Neural crest cell (in vitro differentiated cells): ENCODE measurements at places on chromosomes 3 and 15. TPM values are rescaled to one million over a fixed set of nuclear protein-coding genes. Genes with fewer than 3 reads are reported as not detected.

DNA sequence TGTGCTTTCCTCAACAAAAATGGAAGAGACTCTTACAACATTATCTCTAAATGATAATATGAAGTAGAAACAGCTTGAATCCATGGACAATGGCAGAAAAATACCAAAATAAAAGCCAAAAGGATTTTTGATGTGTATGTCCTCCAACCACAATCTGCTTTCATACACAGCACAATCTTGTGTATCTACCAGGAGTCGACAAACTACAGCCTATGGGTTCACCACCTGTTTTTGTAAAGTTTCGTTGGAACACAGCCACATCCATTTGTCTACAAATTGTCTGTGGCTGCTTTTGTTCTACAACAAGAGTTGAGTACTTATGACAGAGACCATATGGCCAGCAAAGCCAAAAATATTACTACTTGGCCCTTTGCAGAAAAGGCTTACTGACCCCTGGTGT is 88.7 kb upstream of the UBE2E2 start:
- no peaks in the 10 kb centered on the region for H3K36me3 ChIP-seq
- no peak for DNase-seq
- H3K4me1 ChIP-seq, result no peaks in the 10 kb centered on the region
- H3K27ac ChIP-seq, result no peak overlapping the region
- H3K27me3 ChIP-seq, result peaks cover 6% of the 10 kb centered on the region

DNA sequence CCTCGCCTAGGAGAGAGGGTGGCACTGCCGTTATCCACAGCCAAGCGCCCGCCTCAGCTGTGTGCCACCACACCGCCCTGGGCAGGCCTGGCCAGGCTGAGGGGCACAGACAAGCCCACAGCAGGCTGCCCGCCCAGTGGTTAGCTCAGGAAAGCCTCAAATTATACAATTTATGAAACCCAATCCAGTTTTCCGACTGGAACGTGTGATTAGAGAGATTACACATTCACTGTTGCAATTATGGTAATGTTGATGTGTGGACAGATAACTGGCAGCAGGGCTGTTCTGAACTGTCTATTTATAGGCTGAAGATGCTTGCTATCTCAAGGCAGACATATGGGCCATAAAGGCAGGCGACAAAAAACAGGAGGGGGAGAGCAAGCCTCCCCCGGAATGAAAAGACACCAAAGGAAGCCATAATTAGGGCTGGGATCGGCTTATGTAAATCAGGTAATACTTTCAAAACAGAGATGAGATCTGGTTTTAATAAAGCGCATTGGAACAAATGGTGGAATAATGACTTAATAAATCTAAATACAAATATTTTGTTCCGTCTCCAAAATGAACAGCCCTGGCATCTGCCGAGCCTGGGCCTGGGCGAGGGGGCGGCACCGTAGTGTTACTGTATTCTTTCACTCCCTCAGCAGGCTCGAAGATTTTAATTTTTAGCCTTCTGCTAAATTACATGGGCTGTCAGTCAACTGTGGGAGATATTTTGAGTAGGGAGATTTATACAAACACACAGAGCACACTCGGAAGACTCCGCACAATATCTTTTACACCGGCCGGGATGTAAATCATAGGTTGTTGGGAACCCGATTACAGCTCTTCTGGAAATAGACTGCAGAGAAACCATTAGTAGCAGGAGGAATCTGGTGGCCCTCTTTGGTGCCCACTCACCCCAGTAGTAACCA is 103.1 kb upstream of the TLE3 start:
- H3K4me3 ChIP-seq, result no peak overlapping the region
- DNase-seq, result no peak
- H3K27ac ChIP-seq, result no peak overlapping the region
- peaks cover 22% of the 10 kb centered on the region for H3K4me1 ChIP-seq

GRCh38 chr3:122793568-122794416 is at the start of gene HSPBAP1:
Gene HSPBAP1, minus strand, starts transcription at chr3:122793831. Its CDS starts 151 bp downstream, at chr3:122793680.
- no peak within 1 kb of the TSS for H3K4me3 ChIP-seq
- H3K4me1 ChIP-seq, result peaks cover 35% of the 10 kb centered on the region
- peak; percentile 86 for DNase-seq
- H3K27ac ChIP-seq, result peak within 1 kb of the TSS; percentile 98
- H3K27me3 ChIP-seq, result no peaks in the 10 kb centered on the region

DNA sequence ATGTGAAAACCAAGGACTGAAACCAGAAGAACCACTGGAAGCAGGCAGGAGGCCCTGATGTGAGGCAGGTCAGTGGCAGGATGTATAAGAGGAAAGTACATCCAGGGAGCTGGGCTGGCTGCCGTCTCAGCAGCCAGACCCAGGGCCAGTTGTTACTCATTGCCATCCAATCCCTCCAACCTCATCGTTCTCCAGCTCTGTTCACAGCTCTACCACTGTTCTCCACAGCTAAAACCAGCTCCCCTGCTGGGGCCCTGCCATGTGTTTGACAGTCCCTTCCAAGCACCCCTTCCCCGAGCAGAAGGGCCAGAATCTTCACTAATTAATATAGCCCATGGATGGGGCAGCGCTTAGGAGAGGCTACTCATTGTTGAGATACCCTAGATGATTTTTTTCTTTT is 206.6 kb downstream of the MECOM start:
- no peak overlapping the region for H3K27ac ChIP-seq
- peaks cover 2% of the 10 kb centered on the region for H3K27me3 ChIP-seq
- H3K36me3 ChIP-seq, result no peaks in the 10 kb centered on the region
- H3K4me3 ChIP-seq, result no peak overlapping the region
- no peak for DNase-seq
- no peaks in the 10 kb centered on the region for H3K4me1 ChIP-seq

DNA sequence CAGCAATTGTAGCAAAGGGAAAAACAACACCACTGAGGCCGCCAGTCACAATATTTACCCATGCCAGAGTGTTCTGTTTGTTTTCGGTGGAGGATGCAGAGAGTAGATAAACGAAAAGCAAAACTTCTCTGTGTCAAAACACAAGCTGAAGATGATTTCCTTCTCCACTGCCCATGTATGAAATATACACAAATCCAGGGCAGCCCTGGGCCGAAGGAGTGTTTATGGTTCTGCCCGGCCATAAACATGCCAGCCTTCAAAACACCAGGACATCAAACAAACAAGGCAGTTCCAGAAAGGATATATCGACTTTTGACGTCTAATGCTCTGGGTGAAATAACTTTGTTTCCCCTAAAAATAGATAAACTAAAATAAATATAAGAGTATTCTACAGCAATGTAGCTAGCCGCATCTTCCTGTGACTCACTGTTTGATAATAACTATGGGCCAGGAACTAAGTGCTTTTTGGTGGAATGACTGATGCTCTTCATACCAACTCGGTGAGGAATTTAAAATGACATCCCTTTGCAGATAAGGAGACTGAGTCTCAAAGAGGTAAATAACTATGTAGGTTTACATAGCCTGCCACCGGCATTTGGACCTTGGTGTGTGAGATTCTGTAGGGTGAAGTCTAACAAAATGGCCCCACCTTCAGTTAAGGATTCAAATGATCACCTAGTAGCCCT is 82.8 kb downstream of the MAGI1 start:
- peaks cover 1% of the 10 kb centered on the region for H3K4me1 ChIP-seq
- no peaks in the 10 kb centered on the region for H3K36me3 ChIP-seq
- H3K27me3 ChIP-seq, result no peaks in the 10 kb centered on the region
- H3K27ac ChIP-seq, result no peak overlapping the region
- H3K4me3 ChIP-seq, result no peak overlapping the region
- no peak for DNase-seq

DNA sequence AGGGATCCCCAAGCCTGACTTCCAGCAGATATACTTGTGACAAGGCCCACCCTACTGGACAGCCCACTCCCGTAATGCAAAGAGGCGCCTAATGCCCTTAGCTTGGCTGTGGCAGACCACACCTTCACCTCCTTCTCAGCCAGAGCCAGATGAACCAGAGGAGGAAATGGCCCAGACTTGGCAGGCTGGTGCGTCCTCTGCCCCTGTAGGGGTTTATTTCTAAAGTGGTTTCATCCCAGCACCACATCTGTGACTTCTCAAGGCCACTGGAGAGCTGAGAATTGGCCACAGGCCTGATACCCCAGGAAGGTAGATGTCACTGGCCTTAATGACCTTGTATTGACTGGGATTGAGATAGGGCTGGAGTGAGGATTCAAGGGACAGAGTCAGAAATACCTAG is 29.5 kb downstream of the BOC start:
- peak overlapping the region; percentile 99 for H3K27ac ChIP-seq
- H3K36me3 ChIP-seq, result peaks cover 8% of the 10 kb centered on the region
- peak overlapping the region; percentile 89 for H3K4me3 ChIP-seq
- DNase-seq, result no peak

- H3K27me3 ChIP-seq, result no peaks in the 10 kb centered on the region
- DNase-seq, result no peak
- no peak overlapping the region for H3K27ac ChIP-seq
- no peaks in the 10 kb centered on the region for H3K4me1 ChIP-seq
- no peaks in the 10 kb centered on the region for H3K36me3 ChIP-seq
These were observed 60.5 kb upstream of the DPH6 start for GRCh38 chr15:35606450-35606779.

DNA sequence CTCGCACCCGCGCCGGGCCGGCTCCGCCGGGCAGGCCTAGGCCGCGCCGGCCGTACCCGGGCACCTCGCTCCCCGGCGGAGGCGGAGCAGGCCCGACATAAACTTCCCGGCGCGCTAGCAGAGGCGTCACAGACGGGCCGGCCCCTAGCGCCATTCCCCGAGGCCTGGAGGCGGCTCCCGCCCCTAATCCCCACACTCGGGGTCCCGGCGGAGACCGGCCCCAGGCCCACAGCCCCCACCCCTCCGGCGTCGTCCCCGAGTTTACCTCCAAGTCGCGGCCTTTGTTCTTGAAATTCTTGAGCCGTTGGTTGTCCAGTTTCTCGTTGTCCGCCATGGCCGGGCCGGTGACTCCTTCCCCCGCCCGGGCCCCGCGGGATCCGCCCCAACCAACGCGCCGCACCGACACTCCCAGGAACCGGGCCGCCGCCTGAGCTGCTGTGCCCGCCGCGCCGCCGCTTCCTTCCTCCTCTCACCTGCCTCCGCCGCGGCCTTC is 376 bp downstream of the KPNA4 start:
- H3K4me1 ChIP-seq, result peaks cover 59% of the 10 kb centered on the region
- H3K27ac ChIP-seq, result no peak overlapping the region
- peak overlapping the region; percentile 96 for H3K4me3 ChIP-seq
- no peak for DNase-seq
- H3K27me3 ChIP-seq, result peaks cover 2% of the 10 kb centered on the region
- peaks cover 23% of the 10 kb centered on the region for H3K36me3 ChIP-seq

The LMAN1L gene
- not detected in 2 replicates for total RNA-seq

The IL17RD gene
- 51.9 and 52.1 TPM in 2 replicates for total RNA-seq

The PLAAT1 gene
- 3.0 and 4.0 TPM in 2 replicates for total RNA-seq

The IQCF5 gene
- total RNA-seq, result not detected in 2 replicates
